ENCODE measurements at places on chromosomes 2 and 18.

DNA sequence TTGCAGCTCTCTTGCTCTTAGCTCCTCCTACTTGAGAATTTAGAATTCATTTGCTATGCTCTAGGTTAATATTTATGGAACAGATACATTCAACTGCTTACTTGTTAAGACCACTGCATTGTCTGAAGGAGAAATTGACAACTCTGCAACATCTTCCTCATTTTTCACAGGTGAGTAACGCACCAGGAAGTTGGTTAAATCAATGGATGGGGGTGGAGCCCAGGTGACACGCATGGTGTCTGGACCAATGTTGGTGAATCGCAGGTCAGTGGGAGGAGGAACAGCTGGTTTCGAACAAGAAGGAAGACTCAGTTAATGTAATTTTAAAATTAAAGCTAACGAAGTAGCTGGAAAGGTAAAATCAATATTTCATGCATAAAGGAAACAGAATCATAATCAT lies 44.3 kb downstream of the FN1 start:
- no peak for DNase-seq

DNA sequence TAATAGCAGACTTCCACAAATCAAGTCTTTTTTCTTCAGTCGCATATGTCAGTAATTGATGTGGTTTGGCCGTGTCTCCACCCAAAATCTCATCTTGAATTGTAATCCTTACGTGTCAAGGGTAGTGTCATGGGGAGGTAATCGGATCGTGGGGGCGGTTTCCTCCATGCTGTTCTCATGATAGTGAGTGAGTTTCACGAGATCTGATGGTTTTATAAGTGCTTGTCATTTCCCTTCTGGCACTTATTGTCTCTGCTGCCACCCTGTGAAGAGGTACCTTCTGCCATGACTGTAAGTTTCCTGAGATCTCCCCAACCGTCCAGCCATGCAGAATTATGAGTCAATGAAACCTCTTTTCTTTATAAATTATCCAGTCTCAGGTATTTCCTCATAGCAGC lies 478.8 kb downstream of the PTPRM start:
- no peak for DNase-seq

GRCh38 chr2:101294861-101295260 lies 13.6 kb downstream of the RNF149 start:
- no peak for DNase-seq

GRCh38 chr2:99471654-99472599 lies 17.9 kb downstream of the REV1 start:
- no peak for DNase-seq

DNA sequence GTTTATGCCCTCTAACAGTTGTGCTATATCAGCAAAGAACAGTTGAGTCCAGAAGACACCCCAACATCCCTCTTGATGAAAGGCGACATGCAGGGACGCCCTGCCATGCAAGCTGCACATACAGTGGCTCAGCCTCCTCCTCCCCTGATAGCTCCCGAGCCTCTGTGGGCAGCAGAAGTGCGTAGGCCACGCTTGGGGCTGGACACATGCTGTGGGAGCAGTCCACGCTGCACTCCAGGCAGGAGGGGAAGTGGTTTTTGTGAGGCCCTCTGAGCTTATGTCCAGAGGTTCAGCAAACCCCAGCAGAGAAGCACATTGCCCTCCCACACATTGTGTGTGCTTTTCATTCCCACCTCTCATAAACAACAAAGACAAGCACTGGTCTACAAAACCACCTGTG lies 162.1 kb downstream of the SEPTIN10 start:
- DNase-seq, result no peak

- DNase-seq, result no peak
Observed at GRCh38 chr2:74228772-74229171, 30.4 kb downstream of the MTHFD2 start.

- DNase-seq, result no peak
Observed at GRCh38 chr2:51953931-51954330, 922.0 kb upstream of the NRXN1 start.

- DNase-seq, result no peak
Observed at GRCh38 chr18:50594012-50594411, 34.1 kb downstream of the MAPK4 start.

- no peak for DNase-seq
Observed at GRCh38 chr2:158047156-158047611, 54.5 kb upstream of the UPP2 start.

DNA sequence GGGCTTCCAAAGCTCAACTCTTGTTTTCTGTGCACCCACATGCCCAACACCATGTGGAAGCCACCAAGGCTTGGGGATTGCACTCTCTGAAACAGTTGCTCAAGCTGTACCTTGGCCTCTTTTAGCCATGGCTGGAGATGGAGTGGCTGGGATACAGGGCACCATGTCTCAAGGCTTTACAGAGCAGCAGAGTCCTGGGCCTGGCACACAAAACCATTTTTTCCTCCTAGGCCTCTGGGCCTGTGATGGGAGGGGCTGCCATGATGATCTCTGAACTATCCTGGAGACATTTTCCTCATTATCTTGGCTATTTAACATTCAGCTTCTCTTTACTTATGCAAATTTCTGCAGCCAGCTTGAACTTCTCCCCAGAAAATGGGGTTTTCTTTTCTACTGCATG lies 179.7 kb upstream of the LRP1B start:
- no peak for DNase-seq

GRCh38 chr2:201156640-201157039 lies 26.3 kb upstream of the CASP10 start:
- DNase-seq, result no peak

DNA sequence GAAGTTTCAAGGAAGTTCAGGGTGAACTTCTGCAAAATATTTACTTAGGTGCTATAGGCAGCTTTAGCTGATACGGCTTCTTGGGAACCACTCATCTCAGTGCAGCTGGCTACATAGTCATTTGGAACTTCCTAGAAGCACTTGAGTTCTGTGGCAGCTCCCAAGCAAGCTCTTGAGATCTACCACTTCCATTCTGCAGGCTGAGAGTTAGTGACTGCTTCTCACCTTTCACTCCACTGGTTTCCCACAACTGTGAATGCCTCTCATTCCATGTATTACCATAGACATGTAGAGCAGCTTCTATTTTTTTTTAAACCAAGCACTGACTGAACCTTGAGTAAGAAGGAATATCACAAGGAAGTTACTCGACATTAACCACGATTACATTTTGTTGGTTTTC lies 994.1 kb upstream of the ACVR2A start:
- DNase-seq, result no peak

DNA sequence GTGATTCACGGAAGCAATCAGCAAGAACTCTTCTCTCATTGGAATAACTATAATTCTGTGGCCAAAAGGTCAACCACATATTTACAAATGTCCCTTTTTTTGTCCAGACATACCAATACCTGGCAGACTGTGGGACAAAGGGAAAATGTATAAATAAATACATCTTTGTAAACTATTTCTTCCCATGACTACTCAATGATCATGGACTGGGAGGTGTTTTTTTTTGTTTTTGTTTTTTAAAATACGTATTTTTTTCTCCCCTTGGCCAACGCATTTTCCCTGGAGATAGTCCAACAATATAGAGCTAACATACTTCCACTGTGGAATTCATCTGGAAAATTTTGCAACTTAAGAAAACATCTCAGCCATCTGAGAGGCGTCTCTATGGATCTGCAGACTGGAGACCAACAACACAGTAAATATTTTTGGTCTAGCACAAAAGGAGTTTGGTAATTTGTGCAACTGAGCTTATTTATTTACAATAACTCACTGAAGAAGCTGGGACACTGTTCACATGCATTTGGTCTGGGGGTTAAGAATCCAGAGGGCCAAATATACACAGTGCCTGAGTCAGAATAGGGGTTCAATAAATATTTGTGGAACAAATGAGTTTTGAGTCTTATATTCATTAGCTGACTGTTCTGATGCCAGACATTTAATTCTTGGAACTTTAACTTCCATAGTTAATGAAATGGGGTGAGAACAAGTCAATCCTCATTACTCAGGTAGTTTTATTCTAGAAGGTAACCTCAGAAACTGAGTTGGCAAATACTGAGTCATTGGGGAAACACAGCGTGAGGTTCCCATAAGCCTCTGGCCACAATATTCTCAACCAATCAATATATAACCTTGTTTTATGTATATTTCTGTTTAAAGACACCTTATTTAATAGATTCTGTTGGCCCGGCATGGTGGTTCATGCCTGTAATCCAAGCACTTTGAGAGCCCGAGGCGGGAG lies 36.2 kb downstream of the CCBE1 start:
- no peak for DNase-seq

- DNase-seq, result peak; percentile 47
Observed at GRCh38 chr18:79542876-79543750, 136.5 kb upstream of the CTDP1 start.

Measured in midbrain (tissue), 1 donor.